ENCODE measurements at places on chromosomes 2 and 18.

GRCh38 chr2:27051902-27052645 is 606 bp downstream of the AGBL5 start:
- no peak for DNase-seq

DNA sequence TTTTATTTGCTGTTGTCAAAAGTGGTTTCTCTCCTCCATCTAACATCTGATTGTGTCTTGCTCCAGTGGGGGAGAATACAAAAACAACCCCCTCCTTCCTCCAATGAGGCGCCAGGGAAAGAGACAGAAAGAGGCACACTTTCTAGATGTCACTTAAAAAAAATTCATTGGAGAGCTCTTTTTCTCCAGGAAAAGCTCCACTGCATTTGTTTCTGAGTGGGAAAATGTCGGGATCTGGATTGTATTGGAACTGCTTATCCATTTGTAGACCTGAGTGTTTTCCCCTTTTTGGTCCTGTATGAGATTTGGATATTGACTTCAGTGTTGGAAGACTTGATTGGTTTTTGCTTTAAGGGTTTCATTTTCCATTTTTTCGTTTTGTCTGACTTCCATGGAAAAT is 995 bp downstream of the MBD5 start:
- DNase-seq: no peak

DNA sequence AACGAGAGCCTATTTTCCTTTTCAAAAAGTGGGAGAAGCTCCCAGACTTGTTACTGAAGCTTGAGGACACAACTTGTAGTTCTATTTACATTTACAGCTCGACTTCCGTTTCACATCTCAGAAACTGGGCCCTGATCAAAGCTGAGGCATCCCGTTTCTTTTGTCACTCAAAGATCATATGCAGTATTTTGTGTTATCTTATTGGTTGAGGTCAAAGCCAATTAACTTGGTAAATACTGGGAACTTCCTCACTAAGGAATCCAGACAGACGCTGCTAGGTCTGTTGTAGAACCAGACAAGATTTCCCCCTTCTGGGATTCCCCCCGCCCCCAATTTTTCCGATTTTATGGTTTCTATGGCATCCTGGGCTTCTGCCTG is 50.3 kb downstream of the TSN start:
- no peak for DNase-seq

- DNase-seq: no peak
Observed at GRCh38 chr2:164569378-164569777, 51.9 kb downstream of the GRB14 start.

DNA sequence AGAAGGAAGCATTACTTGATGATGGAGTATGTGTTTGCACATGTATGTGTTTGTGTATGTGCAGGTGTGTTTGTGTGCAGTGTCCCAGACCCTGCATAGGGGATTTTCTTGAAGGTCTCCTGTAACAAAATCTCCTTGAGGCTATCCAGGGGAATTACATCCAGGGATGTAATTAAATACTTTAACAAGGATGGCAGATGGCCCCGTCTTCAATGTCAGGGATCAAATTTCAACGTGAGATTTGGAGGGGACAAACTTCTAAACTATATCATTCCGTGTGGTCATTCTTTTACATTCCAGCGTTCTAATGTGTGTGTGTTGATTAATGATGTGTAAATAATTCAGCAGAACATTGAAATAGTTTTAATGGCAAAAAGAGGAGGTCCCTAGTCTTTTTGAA is 3.3 kb downstream of the UGT1A9 start:
- no peak for DNase-seq

GRCh38 chr2:2837746-2838547 is 506.9 kb upstream of the MYT1L start:
- DNase-seq: no peak

DNA sequence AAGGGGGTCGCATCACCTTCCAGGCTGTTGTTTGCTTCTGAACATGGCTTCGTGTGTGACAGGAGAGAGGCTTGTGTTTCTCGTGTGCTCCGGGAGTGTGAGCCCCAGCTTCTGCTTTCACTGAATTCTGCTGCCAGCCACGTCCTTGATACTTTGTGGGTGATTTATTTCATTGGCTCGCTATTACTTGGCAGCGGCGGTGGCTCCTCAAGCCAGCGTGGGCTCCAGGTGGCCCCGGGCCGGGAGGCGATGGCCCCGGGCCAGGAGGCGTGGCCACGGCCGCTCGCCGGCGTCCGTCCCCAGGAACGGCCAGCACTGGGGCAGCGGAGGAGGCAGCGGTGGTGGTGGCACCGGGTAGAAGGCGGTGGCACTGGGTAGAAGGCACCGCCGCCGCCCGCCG is 63.1 kb downstream of the NAPG start:
- no peak for DNase-seq

GRCh38 chr2:239238839-239239606 is 161.8 kb downstream of the HDAC4 start:
- no peak for DNase-seq

GRCh38 chr2:74381751-74382150 is 1.6 kb upstream of the DCTN1 start:
- no peak for DNase-seq

GRCh38 chr2:130872741-130873125 is 36.0 kb downstream of the ARHGEF4 start:
- no peak for DNase-seq

DNA sequence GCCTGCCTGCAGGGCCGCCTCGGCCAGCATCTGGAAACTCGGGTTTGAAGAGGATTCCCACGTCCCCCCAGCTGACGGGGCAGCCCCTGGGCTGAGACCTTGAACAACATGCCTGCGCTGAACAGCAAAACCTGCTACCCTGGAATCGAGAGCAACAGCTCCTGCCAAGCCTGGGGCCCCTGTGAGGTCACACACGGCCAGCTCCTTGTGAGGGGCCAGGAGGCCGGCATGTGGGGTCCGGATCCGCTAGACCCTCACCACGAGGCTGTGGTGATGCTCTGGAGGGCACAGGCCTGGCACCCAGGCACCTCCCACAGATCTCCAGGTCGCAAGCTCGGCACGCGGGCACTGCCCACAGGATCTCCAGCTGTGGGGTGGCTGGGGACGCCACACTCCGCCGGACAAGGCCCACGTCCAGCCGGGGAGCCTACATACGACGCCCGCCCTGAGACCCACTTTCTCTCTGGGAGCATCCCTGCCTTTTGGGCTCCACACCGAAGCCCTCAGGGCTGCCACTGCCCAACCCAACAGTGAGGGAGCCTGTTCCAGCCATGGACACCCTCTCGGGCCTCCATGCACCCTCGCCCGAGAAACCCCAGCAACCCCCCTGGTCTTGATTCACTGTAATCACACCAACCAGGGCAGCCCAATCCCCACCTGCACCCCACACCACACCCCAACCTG is 34.1 kb downstream of the SLC66A2 start:
- DNase-seq: no peak

DNA sequence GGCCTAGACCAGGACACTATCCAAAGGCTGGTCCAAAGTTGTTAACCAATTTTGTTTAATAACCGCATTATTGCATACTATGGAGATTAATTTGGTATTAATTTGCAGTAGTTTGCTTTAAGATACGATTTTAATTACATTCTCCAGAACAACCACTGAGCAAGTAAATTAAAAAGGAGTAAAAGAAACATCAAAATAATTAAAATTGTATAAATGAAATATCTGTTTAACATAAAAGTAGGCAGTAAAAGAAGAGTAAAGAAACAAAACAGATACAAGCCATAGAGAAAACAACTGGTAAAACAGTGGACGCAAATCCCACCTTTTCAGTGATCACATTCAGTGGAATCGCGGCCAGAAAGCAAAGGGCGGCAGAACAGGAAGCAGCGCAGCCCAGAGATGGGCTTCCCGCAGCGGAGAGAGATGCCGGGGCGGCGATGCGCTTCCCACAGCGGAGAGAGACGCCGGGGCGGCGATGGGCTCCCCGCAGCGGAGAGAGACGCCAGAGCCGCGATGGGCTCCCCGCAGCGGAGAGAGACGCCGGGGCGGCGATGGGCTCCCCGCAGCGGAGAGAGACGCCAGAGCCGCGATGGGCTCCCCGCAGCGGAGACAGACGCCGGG is 176.8 kb downstream of the RTP5 start:
- no peak for DNase-seq

GRCh38 chr2:240384711-240385450 is 50.6 kb upstream of the GPC1 start:
- no peak for DNase-seq

- no peak for DNase-seq
Observed at GRCh38 chr2:239746559-239747246, 278.4 kb downstream of the NDUFA10 start.

DNA sequence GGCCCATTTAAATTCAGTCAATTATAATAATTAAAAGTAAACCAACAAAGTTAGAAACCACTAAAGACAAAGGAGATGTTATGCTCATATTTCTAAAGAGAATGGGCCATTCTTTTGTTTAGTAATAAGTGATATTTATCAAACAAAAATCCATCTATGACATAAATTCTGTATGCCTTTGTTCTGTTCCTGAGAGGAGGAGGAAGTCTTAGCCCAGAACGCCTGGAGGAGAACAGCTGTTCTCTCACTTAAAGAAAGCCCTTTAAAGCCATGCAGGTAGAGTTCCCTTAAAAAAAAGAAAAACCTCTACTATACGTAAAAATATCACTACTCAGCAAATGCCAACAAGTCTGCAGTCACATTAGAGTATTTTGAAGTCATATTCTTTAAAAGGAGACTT is 15.5 kb downstream of the LAMA1 start:
- DNase-seq: no peak

GRCh38 chr2:6353669-6354068 is 512.0 kb downstream of the CMPK2 start:
- no peak for DNase-seq

DNA sequence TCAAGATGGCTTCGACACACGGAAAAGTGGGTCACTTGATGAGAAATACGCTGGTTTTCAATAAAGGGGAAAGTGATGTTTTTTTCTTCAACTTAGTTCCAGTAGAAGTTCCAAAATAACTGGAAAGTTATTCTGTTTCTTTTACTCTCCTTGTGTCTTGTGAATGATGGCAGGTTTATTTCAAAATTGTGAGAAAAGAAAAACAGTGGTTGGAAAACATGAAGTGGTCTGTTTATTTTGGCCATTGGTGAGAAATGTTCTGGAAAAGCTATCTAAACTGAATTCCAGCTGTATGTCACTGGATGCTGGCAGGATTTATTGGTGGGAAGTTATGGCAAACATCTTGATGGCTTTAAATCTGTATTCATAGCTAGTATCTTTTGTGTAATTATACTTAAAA is 484.1 kb downstream of the DCC start:
- no peak for DNase-seq

- DNase-seq: no peak
Observed at GRCh38 chr18:74866577-74866976, 268.9 kb downstream of the ZNF407 start.

DNA sequence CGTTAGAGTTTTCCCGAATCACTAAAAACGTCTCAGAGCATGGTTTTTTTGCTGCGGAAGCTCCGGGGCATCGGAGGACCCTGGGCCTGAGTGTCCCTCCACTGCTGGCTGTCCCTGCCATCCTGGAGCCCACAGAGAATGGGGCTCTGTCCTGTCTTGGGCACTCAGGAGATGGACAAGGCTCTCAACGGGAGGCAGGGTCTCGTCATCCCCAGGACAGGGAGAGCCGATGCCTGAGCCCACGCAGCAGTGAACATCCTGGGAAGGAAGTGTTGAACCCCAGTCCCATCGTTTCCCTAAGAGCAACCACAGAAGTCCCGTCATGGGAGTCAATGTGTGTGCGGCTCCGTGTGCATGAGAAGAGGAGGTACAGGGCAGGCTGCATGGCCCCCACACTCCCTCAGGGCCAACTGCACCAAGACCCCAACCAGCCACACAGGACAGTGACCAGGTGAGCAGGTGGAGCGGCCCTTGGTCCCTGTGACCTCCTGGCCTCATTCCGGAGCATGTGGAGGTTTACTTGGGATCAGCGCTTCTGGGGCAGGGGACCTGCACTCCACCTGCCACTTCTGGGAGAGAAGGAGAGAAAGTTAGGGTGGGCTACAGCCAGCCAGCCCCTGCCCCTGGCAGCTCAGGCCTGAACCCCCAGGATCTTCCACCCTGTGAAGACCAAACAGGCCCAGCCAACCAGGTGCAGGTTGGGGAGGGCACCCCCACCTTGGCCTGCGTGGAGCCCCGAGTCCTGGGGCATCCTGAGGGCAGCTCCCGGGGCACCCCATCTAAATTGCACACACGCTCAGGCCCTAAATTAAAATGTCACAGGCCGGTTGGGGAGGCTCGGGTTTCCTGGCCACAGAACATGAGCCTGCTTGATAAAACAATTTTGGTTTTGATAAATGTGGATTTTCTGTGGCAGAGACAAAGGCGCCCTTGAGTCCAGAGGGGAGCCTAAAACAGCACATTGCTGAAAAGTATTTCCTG is 3.1 kb upstream of the SNED1 start:
- DNase-seq: no peak

DNA sequence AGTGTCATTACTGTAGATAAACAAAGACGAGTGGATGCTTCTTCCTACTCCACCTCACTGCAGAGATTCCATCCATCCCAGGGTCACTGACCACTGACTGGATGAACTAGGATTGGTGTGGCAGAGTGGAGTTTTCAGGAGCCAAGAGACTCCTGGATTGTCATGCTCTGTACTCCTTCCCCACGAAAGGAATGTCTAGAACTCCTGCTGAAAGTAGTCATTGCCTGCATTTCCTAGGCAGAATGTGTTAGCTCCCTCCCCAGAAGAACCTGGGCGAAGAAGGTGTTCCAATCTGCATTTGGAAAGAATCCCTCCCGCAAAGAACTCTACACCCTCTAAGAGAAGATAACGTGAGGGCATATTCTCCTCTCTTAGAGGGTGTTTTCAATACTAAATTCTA is 6.2 kb downstream of the PAX8 start:
- no peak for DNase-seq

DNA sequence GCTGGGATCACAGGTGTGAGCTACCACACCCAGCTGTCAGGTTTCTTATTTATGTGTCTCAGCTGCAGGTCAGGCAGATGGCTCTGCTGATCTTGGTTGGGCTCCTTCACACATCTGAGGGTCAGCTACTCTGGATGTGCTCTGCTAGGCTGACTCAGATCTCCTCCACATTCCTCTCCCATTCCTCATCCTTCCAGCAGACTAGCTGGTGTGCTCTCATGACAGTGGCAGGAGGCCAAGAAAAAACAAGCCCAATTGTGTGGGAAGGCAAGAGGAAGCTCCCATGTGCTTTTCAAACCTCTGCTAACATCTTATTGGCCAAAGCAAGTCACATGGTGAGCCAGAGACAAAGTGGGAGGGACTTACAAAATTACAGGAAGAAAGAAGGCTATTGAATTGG is 11.7 kb upstream of the MSH6 start:
- no peak for DNase-seq

- no peak for DNase-seq
Observed at GRCh38 chr2:68825866-68826265, 45.3 kb downstream of the BMP10 start.

DNA sequence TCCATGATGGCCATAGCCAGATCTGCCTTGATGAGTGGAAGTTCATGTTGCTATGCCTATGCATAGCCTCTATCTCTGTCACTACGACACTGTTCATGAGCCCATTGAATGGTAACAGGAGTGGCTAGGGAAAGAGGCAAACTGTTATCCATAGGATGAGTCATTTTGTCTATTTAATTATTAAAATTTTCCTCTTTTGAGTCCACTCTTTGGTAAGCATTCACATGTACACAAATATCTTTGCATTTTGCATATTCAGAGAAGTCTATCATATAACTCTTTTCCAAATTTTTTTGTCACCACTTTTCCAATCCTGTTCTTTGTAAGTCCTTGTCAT is 364.4 kb downstream of the KCNJ3 start:
- DNase-seq: no peak

GRCh38 chr18:77512152-77512551 is 262.5 kb downstream of the GALR1 start:
- DNase-seq: no peak
